ENCODE measurements at places on chromosomes 3 and 15.

GRCh38 chr3:60916546-60916945 is 334.7 kb downstream of the FHIT start:
- no peak for DNase-seq

GRCh38 chr3:178479446-178479845 is 56.8 kb upstream of the KCNMB2 start:
- DNase-seq = no peak

- no peak for DNase-seq
These were observed 42.8 kb downstream of the C2CD4B start for GRCh38 chr15:62122249-62122648.

DNA sequence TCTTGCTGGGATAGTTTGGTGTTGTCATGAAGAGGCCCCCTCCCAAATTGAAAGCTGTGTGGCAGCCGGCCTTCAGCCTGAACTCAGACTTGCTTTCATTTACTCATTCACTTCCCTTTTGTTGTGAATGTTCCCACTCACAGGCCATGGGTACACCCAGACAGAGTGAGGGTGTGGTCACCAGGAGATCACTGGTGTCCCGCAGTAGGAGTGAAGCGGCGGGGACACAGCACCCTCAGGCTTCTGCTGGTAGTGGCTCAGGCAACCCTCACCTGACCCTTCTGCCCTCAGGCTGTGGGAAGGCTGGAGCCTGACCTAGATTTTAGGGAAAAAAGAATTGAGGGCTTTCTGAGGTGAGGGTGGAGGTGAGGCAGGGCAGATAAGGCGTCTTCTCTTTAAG is 244.4 kb downstream of the SOX2 start:
- DNase-seq = no peak

DNA sequence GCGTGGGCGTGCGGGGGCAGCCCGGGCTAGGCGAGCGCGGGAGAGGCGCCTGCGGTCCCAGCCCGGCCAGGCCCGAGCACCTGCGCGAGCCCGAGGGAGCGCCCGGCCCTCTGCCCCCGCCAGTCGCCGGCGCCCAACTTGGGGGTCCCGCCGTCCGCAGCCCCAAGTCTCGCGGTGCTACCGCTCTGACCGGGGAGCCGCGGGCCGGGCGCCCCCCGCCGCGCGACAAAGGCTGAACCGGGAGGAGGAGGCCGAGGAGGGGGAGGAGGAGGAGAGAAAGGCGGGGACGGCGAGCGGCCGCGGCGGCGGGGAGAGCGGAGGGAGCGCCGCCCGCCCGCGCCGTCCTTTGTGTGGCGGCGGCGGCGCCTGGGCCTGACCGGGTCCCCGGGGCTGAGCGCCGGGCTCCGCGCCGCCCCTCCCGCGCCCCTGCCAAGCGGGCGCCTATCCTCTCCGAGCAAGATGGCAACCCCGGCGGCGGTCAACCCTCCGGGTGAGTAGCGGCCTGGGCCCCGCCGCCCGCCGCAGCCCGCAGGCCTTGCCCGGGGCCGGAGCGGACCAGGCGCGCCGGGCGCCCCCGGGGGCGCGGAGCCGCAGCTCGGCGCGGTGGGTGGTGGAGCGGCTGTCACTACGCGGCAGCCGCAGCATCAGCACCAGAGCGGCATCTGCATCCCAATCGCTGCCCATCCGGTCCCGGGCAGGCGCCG is at the start of gene ARNT2:
TSS of gene ARNT2 (plus strand) at position 326 of the 704 bp plus-strand sequence. CDS start at position 460, 134 bp downstream.
- no peak for DNase-seq

GRCh38 chr15:73994912-73995622 is 551 bp downstream of the PML start:
- no peak for DNase-seq

DNA sequence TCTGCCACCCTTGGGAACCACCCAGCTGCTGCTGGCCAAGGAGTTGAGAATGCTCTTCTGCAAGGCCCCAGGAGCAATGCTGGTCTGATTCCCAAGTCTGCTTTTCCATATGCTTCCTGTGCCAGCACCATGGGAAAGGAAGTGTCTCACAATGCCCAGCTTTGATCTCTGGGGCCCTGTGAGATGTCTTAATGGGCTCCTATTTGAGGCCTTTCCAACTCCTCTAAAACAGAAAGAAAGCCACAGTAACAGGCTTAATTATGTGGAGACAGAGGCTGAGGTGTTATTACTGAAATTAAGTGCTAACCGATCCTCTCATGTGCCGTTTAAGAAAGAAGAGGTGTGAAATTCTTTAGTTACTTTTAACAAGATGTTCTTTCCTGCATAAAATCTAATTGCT is 4.5 kb downstream of the EOGT start:
- no peak for DNase-seq

GRCh38 chr3:150710097-150710496 is 6.4 kb upstream of the ERICH6 start:
- no peak for DNase-seq

DNA sequence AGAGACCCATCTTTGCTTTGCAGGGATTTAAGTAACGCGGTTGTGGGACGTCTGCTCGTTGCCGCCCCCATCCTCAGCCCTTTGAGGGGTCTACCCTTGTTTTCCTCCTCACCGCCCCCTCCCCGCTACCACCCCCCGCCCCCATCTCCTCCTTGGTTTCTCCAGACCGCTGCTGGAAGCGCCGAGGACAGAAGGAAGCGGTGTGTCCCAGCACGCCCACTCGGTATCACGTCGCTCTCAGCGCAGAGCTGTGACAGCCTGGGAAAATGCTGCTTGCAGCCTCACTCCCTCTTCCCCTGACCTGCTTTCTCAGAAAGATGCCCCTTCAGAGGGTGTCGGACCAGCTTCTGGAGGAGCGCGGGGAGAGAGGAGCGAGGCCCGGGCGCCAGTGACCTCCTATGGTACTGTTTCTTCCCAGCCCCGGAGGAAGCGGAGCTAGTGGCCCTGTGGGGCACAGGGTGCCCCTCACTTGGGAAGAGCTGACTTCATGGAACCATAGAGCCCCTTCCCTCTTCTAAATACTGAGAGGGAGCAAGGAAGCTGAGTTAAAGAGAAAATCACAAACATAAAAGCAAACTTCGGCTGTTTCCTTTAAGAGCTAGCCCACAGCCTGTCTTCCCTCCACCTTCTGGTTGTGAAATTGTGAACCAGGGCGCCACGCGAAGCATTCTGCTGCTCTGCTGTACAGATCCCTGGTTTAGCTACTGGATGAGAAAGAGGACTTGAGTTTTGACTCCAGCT is 698 bp downstream of the IL1RAP start:
- peak; percentile 12 for DNase-seq

- no peak for DNase-seq
These were observed 97.7 kb downstream of the CNTN6 start for GRCh38 chr3:1190569-1190968.

GRCh38 chr15:35080226-35080625 is 4.9 kb downstream of the NANOGP8 start:
- DNase-seq = no peak

- no peak for DNase-seq
These were observed 159.5 kb downstream of the PLCH1 start for GRCh38 chr3:155585384-155585783.

GRCh38 chr3:191628571-191628970 is 167.6 kb downstream of the PYDC2 start:
- DNase-seq = no peak

- DNase-seq = no peak
These were observed 50.9 kb downstream of the CAPN7 start for GRCh38 chr3:15256861-15257341.

DNA sequence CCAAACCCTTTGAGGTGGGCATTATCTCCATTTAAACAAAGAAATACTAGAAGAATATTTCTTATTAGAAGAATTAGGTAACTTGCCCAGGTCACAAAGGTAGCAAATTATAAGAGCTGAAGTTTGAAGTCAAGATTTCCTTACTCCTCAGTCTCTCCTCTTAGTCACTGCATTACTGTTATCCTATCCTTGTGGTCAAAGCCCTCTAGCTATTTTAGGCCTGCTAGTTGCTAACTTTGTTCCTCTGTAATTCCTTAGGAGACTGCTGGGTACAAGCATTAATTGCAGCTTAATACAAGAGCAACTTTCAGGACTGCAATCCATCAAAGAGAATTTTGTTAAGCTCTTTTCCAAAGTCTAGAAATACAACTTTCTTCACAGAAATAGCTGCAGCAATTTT is 528.2 kb downstream of the ZIC1 start:
- no peak for DNase-seq

DNA sequence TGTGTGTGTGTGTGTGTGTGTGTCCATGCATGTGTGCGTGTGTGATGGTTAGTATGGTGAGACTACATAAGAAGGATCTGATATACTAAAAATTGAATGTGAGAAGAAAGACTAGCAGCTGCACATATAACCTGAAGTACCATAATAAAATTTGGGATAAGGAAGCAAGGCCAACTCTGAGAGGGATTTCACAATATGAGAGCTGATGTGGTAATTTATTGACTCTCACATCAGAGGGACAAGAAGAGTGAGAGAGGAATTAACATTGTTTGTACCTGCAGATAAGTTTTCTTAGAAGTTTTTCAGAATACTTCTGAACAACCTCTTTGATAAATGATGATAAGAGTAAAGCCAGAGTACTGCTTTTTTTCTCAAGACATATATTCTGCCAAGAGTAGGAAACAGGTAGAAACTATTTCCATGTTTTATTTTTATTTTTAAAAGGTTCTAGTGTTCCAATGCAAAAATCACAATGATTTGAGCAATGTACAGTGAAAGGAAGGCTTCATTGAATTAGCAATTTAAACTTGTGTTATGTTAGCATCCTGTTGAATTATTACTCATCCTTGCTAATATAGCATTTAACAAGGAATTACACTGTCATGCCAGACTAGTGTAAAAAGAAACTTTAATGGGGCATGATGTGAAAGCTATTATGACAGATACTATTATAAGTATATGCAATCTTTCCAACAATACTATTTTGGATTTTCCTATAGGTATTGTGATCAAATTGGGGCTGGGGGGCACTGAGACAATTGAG is 415.5 kb upstream of the ARPP21 start:
- no peak for DNase-seq

DNA sequence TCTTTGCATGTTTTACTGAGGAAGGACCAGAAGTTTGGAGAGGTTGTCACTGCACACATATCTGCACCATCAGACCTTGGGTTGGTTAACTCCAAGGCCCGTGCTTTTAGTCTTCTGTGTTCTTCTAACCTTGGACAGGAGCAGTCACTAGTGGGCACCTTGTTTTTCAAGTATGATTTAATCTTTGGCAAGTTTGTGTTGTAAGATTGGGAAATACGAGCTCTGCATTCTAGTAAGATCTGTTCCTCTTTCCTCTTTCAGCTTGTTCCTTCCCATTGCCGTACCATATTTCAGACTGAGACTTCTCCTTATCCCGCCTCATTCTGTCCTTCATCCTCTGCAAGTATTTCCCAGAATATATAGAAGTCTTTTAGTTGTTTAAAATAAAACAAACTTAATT is 5.1 kb downstream of the TMOD2 start:
- DNase-seq = no peak

GRCh38 chr15:33782966-33783365 is 185.3 kb upstream of the CHRM5 start:
- no peak for DNase-seq

- no peak for DNase-seq
These were observed 107.3 kb downstream of the ITPR1 start for GRCh38 chr3:4600493-4600892.

- DNase-seq = no peak
These were observed 359.3 kb downstream of the GAP43 start for GRCh38 chr3:115982629-115983028.

- no peak for DNase-seq
These were observed 76.2 kb downstream of the CACNA2D3 start for GRCh38 chr3:54198556-54198955.

GRCh38 chr3:186722457-186722856 is 5.3 kb downstream of the KNG1 start:
- no peak for DNase-seq

DNA sequence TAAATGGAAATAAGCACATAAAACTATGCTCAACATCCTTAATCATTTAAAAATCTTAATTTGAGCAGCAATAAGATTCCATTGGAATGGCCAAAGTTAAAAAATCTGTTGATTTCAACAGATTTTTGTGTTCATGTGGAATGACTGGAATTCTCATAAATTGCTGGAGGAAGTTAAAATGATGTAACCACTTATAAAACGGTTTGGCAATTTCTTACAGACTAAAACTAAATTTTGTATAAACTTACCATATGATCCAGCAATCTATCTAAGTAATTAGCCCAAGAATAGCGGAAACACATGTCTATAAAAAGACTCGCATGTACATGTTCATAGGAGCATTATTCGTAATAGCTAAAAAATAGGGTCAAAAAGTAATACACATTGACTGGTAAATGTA is 1713.6 kb downstream of the SI start:
- no peak for DNase-seq

GRCh38 chr3:53846134-53846850 is at the start of the genes CHDH and IL17RB:
TSS of gene CHDH (minus strand) at chr3:53846419. CDS start at chr3:53824008, 22,411 bp downstream.
TSS of gene IL17RB (plus strand) at chr3:53846568. CDS start at chr3:53846589, 21 bp downstream.
- no peak for DNase-seq

- no peak for DNase-seq
These were observed 11.4 kb downstream of the SKIL start for GRCh38 chr3:170368921-170369320.

- no peak for DNase-seq
These were observed 1116.4 kb downstream of the OTOL1 start for GRCh38 chr3:162612991-162613390.

GRCh38 chr3:124992041-124992440 is 57.5 kb upstream of the MUC13 start:
- no peak for DNase-seq

DNA sequence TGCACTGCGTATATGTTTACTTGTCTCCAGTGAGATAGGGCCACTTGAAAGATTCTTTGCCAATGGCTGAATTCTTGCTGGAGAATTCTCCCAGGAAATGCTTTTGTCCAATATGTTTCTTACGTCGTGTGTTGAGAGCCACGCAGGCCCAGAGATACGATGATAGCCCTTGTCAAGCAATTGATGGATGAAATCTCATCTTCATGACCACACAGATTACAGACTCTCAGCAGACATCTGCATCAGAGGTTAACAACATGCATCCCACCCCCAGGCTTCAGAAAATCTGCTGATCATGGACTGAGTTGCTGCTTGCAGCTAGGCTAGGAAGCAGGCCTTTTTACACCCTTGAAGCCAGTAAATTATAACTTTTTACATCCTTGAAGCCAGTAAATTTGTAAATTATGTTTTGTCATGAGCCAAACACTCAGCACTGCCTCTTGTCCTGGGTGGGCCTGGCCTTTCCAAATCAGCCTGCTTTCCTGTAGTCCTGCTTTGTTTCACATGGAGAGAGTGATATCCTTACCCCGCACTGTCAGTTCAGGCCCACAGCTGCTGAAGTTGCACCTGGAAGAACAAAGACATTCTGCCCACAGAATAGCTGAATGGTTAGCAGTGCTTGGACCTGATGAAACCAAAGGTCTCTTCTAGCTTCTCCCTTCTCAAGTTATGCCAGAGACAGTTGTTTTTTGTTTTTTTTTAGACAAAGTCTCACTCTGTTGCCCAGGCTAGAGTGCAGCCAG is 84.4 kb downstream of the GPR156 start:
- no peak for DNase-seq

- DNase-seq = no peak
These were observed 110.0 kb downstream of the OPA1 start for GRCh38 chr3:193702967-193703366.

All from stimulated activated CD8-positive, alpha-beta memory T cell treated with anti-CD3 and anti-CD28 coated beads, Interleukin-7, amount 100 ng/mL, for 4 hours (primary cell).